Foreskin keratinocyte (primary cell): ENCODE measurements at places on chromosomes 2 and 18. TPM values are rescaled to one million over a fixed set of nuclear protein-coding genes. Genes with fewer than 3 reads are reported as not detected.

DNA sequence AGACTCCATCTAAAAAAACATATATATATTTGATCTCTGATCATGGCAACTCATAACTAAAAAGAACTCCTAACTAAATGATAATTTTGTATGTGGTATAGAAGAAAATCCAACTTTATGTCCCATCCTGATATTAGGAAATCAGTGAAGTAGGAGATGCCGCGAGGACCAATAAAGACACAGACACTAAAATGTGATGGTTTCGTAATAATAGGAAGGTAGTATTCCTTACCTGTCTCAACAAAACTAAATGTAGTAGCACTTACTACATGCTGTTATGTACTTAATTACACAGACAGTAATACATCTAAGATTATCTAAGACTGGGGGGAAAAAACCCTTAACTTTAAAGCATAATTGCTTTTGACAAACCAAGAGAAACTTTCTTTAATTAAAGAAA is 63.5 kb downstream of the TRIP12 start:
- no peak for DNase-seq

DNA sequence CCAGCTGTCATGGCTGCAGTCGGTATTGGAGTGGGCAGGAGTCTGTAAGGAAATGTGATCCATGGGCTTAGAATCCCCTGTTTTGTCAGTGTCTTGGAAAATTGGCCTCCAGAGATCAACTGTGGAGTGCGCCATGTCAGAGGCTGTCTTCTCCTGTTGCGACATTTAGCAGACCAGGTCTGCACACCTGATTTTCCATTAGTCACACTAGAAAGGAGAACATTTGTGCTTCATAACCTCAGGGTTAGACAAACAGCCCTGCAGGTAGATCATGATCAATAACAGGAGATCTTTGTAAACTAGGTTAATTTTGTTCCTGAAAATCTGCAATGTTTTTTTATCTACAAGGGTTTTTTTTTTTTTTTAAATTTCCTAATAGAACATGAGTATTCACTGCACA is 28.0 kb downstream of the LDLRAD4 start:
- DNase-seq = no peak

- no peak for DNase-seq
Measured at GRCh38 chr18:26405190-26405801, 143.1 kb downstream of the KCTD1 start.

Gene MATN3
- 2.2 and 4.3 TPM in 2 replicates for total RNA-seq

DNA sequence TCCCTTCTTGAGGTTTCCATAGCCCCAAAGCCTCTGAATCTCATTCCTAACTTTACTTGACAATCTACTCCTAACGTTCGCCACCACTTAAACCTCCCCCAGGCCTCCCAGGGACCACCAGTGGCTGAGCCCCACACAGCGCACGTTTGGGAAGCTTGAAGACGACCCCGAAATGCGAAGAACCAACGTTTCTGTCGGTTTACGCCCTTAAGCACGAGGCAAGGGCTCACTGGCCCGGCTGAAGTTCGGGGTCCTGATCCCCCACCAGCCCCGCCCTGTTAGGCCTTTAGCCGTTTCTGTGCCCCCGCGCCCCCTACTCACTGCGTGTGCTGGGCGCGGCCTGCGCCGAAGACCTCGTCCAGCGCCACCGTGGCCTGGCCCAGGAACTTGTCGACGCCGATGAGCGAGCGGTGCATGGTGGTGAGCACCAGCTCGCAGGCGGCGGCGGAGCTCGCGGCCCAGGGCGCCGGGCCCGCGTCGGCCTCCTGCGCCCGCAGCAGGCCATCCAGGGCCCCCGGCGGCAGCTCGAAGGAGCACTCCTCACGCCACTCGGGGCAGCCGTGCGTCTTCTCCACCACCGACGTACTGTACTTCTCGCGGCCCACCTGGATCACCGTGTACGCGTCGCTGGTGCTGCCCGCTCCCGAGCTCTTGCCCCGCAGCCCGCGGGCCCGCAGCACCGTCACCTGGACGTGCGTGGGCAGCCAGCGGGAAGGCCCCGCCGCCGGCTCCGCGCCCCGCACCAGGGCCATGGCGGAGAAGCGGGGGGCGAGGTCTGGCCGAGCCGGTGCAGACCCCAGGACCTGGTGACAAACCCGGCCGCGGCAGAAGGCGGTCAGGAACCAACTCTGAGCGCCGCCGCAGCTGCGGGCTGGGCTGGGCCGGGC is 479 bp downstream of the RAB11FIP5 start:
- DNase-seq = peak; percentile 38

Gene MFSD2B
- 0.04 TPM in 1 of 2 replicates, not detected in the other for total RNA-seq

GRCh38 chr2:27323596-27324285 is 844 bp upstream of the MPV17 start:
- DNase-seq = no peak

Gene TDRD15
- total RNA-seq = not detected in 2 replicates

Gene OXER1
- total RNA-seq = 0.07 TPM in 1 of 2 replicates, not detected in the other

GRCh38 chr2:152420936-152421335 is 86.0 kb downstream of the FMNL2 start:
- no peak for DNase-seq

Gene MERTK
- 0.07 TPM in 1 of 2 replicates, not detected in the other for total RNA-seq

Gene LYPD1
- total RNA-seq = not detected in 2 replicates

Gene ECEL1
- total RNA-seq = not detected in 2 replicates

DNA sequence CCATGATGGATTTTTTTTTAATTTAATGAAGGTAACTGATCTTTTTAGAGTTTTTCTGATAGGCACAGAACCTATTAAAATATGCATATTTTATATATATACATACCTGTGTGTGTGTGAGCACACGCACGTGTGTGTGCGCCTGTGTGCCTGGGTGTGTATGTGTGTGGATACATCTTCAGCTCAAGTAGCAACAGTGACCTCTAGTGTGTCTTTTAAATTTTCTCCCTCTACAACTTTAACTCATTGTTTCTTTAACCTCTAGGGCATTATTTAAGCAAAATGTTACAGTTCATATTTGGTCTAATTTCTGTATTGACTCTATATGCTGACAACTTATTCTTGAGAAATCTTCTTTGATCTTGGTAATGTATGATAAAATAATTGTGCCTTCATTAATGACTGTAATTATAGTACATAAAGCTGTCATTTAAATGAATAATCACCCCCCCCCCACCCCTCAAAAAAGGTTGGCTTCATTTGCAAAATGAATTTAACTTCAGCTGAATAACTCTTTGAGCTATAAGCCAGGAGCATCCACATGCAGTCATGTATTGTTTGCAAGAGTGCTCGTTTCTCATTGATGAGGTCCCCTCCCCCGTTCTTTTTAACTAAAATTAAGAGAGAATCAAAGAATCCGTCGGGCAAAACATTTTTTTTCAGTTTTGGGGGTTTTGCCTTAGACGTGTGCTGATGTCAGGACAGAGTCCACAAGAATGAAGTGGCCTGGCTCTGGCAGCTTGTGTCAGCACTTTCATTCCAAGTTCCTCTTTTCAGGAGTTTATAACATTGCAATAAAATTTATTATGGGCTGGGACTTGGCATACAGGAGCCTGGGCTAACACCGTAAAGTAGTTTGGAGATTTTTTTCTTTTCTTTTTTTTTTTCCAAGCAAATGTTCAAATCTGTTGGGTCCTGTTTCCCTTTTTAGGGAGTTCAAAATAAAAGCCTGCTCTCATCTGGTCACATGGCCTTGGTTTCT is 80.0 kb downstream of the ETAA1 start:
- DNase-seq = no peak

Gene RFTN2
- total RNA-seq = not detected in 2 replicates

DNA sequence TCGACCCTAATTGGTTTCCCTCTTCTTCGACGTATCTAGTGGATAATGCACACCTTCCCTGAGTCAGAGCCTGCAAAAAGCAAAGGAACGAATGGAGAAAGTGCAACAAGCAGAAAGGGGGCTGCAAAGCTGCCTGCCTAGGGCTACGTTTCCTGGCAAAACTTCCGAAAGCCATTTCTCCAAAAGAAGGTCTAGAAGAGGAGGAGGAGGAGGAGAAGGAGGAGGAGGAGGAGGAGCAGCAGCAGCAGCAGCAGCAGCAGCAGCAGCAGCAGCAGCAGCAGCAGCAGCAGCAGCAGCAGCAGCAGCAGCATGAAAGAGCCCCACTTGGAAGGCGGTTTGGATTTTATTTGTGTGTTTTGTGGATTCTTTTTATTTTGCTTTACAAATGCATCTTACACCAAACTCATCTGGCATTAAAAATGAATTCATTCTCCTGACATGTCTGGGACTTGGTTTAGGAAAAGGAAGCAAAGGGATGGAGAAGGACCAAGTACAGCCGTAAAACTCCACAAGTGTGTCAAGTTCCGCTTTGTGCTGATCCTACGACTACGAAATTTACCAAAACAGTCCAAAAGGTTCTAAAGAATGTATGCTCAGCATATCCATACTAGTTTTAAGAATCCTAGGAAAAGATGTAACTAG is 2.0 kb downstream of the TCF4 start:
- DNase-seq = no peak

DNA sequence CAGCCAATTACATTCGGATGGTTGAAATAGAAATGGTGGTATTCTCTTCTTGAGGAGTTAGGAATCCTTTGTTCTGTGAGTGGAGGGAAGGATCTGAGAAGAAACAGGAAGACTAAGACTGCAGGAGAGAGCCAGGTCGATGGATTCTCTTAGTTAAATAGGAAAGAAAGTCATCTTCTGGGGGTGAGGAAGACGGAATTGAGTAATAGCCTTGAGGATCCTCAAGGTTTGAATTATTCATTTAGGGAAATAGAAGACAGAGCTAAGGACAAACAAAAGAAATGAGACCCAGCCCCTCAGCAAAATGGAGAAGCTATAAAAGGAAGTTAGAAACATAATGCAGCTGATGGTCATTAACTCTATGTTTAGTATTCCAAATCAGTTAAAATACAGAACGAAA is 1.8 kb downstream of the LAPTM4A start:
- DNase-seq = peak; percentile 15

DNA sequence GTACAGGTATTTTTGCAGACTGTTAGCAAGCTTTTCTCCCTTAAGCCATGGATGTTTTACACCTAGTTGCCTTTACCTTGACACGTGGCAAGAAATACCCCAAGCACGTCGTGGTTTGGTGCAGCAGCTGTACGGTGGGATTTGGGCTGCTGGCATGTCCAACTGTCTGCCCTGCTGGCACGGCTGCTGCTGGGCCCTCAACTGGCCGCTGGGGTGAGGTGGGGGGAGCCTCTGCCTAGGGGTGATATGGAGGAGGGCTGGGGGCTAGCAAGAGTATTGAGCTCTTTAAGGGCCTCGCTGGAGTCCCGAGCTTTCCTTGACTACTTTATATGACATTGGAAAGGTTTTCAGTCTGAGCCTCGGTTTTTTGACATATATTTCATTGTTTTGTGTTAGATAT is 41.6 kb downstream of the LPIN1 start:
- no peak for DNase-seq

DNA sequence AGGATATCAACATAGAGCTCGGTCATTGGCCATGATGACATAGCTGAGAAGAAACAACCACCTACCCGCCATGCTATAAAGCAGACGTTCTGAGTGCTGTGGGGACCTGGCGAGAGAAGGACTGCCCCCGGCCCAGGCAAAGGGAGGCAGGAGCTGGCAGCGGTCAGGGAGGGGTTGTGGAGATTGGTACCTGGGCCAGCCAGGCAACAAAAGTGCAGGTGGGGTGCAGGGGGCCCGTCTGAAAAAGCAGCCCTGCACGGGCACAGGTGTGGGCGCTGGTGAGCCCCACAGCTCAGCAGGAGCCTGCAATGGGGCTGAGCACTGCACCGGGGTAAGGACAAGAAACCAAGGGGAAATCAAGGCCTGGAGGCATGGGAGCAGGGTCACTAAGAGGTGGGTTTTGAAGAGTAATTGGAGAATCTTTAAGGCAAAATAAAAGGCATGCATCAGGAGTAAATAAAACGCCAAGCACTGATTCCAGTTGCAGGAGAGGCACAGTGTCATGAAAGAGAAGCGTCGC is 464.0 kb downstream of the EIPR1 start:
- no peak for DNase-seq

DNA sequence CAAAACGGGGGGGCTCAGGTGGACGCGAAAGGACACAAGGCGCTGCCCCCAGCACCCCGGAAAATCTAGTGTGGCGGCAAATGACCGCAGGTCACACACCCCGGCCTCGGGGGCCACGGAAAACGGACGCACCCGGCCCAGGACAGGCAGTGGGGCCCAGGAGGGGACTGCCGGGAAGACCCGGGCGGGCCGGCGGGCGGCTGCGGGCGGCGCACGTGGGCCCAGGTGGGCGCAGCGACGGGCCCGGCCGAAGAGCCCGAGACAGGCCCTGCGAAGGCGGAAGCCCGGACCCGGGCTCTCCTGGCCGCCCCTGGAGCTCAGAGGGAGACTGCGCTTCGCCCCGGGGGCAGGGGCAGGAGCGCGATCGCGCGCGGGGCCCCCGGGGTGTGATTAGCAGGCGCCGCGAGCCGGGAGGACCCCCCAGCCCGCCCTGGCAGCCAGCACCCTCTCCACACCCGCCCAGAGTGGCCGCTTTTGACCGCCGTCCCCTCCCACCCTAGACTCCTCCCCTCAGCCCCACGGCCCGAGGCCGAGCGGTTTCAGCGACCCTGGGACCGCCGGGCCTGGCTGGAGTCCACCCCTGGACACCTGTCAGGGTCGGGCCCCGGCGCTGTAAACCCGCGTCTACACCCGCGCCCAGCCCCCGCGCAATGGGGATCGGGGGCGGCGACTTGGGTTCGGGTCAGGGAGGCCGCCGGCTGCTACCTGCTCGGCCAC is 773 bp downstream of the MBP start:
- no peak for DNase-seq

- DNase-seq = no peak
Measured at GRCh38 chr2:66683599-66683998, 248.7 kb downstream of the MEIS1 start.

DNA sequence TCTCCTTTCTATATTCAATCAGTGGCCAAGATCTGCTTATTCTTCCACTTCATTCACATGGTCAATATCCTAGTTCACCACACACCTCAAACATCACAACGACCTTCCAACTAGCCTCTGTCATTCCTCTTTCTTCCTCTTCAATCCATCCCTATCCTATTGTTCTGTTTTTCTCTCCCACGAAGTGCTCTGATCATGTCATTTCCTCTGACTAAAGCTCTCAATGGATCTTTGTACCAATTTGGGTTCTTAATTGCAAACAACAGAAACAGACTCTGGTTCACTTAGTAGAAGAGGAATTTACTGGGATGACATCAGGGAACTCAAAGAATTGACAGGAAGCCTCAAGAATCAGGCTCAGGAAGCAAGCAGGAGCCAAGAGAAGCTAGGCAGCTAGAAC is 23.5 kb downstream of the WNT10A start:
- no peak for DNase-seq

- no peak for DNase-seq
Measured at GRCh38 chr2:19714926-19715325, 186.9 kb downstream of the TTC32 start.

DNA sequence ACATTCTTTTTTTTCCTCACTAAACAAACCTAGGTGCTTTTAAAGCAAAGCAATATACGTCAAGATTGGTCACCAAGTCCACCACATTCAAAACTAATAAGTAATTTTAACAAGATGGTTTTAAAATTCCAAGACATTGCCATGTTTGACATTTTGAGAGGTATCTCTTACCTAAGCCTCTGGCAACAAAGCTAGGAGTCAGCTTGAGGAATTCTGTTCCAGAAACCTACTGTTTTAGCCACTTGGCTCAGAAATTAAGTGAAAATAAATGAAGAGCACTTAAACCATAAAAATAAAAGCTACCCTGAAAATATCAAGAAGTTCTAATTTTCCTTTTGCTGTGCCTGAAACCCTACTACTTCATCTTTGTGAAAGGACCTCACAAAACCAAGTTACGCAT is 30.0 kb upstream of the CHMP3 start:
- DNase-seq = no peak
